NCI-H524 (cell line): ENCODE measurements at places on chromosomes 6 and 20.

GRCh38 chr20:46580613-46581205 lies 30.3 kb upstream of the OCSTAMP start:
- DNase-seq = no peak

DNA sequence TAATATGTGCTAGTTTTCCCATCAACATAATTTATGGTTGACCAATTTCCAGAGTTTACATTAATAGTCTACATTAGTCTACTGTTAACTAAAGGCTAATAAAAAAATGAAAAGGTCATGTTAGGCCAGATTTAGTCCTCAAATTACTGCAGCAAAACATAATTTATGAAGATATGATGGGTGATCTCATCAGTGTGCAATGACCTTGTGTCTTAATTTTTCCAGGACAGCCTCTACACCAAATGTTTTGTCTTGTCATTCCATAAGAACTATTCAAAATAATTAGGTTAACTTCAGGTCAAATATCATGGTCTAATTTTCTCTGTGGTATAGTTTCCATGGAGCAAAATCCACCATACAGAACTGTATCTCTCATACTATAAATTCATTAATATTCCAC lies 234.2 kb downstream of the COL12A1 start:
- DNase-seq = no peak

- peak; percentile 99 for DNase-seq
These were observed at the start of the genes KLHDC3 and MEA1 for GRCh38 chr6:43013843-43014433. Gene KLHDC3, plus strand, starts transcription at chr6:43014249. Its CDS starts 2,944 bp downstream, at chr6:43017193. Gene MEA1, minus strand, starts transcription at chr6:43013946. Its CDS starts 133 bp downstream, at chr6:43013813.

GRCh38 chr6:26222571-26222970 lies 135.3 kb downstream of the HFE start:
- DNase-seq = no peak

DNA sequence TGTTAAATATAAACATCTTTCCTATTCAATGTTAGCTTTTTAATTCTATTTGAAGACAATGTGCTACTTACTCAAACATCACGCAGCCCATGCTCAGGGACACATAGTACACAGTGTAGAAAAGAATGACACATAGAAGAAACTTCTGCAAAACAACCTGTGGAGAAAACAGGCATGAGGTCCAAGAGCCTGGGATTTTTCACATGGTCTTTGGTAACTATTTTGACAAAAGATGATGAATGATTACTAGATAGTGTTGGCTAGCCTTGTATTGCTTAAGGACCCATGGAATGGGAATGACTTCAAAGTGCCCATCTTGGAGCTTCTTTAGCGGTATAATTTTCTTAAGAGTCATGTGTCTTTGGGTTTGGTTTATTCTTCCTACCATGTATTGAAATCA lies 15.4 kb downstream of the TMEM244 start:
- no peak for DNase-seq

- DNase-seq = peak; percentile 77
These were observed 98.8 kb downstream of the ASXL1 start for GRCh38 chr20:32456869-32457478.

DNA sequence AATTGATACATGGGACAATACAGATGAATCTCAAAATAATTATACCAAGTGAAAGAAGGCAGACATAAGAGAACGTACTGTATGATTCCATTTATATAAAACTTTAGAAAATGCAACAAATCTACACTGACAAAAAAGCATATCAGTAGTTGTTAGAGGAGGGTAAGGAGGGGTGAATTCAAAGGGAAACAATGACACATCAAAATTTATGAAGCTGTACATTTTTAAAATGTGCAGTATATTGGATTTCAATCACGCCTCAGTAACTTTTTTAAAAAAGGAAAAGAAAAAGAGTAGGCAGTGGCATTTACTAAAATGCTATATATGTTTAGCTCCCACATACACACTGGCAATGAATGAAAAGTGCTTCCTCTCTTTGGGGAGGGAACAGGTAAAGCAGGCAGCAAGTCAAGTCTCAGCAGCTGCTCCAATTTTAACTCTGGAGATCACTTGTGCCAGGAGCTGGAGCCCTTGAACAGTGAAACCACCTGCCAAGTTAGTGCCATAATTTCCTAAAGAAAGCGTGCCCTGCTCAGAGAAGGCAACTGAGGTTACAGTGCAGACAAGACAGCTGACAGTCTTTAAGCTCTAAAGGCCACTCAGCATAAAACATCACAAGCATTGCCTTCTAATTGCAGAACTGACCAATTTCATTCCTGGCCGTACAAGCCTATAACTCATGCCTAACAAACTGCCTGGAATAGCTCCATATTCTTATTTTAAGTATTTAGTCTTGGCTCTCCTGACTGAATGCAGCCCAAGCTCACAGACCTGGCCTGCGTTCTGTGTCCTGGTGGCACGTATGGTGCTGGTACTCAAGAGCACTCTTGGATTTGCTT lies 10.9 kb downstream of the FKBP1A start:
- peak; percentile 69 for DNase-seq

- no peak for DNase-seq
These were observed 7.6 kb downstream of the LEMD2 start for GRCh38 chr6:33781131-33781975.

DNA sequence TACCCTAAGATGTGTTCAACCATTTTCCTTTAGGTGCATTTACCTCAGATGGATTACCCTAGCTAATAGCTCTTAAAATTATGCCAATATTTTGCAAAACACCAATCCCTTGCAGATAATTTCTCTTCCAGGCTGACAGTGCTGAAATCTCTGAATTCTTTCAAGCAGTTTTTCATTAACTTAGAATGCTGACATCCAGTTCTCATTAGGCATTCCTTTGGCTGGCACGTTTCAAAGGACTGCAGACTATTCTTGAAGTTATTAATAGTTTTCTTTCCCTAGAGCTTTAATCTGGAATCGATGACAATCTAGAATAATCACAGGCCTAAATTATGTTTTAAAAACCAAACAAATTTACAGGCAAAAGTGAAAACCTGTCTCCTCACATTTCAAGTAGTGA lies 68.3 kb downstream of the SMLR1 start:
- no peak for DNase-seq

DNA sequence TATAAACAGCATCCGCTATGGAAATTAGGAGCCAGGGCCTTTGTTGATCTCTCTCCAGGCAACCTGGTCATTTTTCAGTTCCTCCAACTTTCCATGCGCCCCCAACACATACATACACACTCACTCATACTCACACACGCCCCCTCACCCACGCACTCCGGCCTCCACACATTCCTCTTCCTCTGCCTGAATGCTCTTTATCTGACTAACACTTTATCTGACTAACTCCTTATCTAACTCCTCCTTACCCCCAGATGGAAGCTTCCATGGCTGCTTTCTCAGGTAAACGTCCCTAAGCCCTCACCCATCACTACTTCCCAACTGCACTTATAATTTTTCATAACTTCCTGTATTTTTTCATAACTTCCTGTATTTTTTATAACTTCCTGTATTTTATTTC lies 17.4 kb downstream of the CASS4 start:
- no peak for DNase-seq

- no peak for DNase-seq
These were observed 627.5 kb downstream of the PRKN start for GRCh38 chr6:162100096-162100495.

DNA sequence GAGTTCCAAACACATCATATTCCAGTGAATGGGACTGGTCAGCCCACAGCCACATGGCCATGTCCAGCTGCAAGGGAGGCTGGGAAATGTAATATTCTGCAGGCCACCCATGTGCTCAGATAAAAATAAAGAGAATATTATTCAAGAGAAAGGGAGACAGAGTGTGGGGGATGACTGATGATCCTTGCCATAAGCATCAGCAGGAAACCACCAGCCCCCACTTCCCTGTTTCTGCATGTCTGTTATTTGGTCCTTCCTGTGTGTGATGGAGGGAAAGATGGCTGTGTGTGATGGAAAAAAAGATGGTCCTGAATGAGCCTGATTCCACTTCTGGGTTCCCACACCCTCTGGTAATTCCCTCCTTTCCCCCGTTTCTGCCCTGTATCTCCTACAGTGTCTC lies 13.1 kb upstream of the RSPO4 start:
- DNase-seq = no peak

DNA sequence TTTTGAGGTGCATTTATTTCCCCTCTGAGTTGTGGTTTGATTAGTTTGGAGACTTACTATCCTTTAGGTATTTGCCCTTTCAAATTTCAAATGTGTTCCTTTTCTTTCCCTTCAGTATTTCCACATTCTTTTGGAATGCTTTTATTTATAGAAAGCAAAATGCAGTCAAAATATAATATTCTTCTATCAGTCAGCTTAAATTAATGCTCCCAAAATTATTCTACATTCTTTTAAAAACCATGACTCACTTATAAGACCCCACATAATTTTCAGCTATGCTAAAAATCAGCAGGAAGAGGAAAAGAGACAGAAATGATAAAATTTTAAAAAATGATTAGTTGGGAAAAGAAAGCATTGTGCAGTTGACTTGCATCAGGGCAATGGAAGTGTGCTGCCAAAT lies 180.0 kb upstream of the SMLR1 start:
- DNase-seq = no peak

DNA sequence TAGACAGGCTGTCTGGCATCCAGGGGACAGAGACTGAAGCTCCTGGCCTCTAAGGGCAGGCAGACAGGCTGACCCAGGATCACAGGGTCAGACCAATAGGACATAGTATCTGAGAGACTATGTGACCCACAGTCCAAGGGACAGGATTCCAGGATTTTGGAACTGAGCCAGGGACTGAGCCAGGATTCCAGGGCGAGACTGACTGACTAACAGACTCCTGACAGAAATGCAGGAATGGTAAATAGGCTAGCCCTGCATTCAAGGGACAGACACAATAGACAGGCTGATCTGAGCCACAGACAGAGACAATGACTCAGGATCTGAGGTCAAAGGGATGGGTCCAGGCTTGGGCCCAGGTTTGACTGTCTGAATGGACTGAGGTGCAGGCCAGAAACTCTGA lies 19.8 kb downstream of the XKR7 start:
- no peak for DNase-seq

- peak; percentile 67 for DNase-seq
These were observed 28.2 kb downstream of the CGA start for GRCh38 chr6:87066449-87067333.

DNA sequence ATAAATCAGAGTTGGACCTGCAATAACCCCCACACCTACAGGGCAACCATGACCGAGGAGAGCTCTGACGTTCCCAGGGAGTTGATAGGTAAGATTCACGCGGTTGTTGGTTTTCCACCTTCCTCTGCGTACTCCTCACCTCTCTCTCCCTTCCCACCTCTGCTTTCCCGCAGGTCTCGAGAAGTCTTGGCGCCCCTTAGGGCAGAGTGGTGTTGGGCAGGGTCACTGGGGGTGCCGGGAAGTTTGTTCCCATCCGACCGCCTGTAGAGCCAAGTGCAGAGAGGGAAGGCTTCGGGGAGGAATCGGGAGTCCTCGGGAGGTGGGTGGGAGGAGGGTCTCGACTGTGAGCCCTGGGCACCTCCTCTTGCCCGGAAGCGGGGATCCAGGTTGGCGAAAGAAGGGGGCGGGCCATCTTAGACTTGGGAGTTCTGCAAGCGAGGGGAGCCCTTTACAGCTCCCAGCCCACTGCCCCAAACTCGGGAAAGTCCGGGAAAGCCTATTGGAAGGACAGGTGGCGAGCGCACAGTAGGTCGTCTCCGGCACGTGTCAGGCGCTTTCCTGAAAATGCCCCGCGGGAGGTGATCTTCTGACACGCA lies 672 bp downstream of the CARMIL1 start:
- DNase-seq = no peak

DNA sequence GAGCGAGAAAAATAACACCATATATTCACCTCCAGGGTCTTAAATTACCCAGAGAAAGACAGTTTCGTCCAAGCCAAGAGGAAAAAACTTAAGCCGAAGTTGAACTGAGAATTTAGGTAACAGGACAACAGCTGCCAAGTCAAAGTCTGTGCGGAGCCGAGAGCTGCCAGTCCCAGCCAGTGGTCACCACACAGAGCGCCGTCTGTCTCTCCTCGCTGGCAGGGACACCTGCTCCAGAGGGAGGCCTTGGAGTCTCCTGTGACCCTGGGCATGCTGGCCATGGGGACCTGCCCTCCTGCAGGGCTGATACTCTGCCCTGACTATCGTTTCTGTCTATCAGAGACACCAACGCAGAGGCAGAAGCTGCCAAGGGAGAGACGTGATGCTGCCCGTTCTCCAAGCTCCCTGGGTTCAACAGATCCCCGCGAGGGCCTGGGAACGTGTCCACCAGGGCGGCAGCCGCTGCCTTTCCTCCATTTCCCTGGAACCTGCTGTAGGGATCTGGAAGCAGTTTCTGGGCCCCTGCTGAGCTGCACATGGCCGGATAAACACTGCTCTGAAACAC lies 341.3 kb downstream of the SMOC2 start:
- DNase-seq = no peak

DNA sequence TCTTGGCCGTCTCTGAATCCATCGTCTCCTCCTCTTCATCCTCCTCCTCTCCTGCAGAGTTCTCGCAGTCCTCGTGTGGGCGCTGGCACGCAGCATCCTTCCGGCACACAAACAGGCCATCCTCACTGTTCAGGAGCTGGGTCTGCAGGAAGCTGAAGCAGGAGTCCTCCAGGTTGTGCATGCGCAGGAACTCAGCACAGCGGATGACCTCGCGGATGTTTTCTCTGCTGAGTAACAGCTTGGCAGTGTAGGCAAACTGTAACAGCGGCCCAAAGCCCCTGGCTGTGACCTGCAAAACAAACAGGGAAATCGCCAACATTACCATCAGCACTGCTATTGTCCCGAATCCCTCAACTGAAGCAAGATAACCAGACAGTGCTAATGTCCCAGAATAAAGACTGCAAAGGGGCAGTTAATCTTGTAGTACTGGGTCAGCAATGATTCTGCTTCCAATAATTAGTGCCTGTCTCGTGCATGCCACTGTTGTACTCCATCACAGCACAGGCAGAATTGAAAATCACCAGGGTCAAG lies 57.4 kb downstream of the GJA10 start:
- DNase-seq = no peak

DNA sequence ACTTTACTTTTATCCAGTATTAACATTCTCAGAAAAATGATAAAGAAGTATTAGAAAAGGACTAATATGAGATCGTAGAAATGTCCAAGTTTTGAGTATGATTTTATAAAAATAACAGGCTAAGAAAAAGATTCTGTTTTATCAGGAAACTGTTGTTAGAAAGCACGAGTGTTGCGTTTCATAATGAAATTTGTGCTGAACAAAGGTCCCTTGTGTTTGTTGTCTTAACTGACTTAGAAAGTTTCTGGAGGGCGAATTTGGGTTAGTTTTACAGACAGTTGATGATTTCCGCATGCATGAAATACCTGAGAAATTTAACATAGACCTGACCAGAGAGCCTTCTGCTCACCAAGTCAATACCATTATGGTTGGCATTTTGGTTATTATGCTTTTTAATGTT lies 136.0 kb downstream of the FNDC1 start:
- no peak for DNase-seq

GRCh38 chr20:8389381-8390036 lies 257.4 kb downstream of the PLCB1 start:
- peak; percentile 76 for DNase-seq

DNA sequence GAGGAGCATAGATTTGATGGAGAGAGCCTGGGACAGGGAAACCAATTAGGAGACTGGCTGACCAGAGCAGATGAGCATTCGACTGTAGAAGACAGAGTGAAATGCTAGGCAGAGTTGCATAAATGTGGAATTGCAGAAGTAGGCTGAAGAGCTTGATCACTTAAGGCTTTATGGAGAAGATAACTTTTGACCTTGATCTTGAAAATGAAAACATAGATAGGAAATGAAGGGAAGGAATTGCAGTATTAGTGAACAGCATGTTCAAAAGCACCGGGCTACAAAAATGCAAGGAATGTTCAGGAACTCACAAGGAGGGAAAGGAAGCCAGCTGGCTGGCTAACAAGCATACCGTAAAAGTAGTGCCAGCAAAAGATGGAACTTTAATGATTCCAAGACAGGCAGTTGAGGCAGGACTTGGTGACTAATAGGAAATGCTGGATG lies 20.5 kb upstream of the LTV1 start:
- no peak for DNase-seq

- DNase-seq = no peak
These were observed 170.9 kb downstream of the DTNBP1 start for GRCh38 chr6:15491986-15492269.
